ENCODE measurements at places on chromosomes 3 and 15.

DNA sequence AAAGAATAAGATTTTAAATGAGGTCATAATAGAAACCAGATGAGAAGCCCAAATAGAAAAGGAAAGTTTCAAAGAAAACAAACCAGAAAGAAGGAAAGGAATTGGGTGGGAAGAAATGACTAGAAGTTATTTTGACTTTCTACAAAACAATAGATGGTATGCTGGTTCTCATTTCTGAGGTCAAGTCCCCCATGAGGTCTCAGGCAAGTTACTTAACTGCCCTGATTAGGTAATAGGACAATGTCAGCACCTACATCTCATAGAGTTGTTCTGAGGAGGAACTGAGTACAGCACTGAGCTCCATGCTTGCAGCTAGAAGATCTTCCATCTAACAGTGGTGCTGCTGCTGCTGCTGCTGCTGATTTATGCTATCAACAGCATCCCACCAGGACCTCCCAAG, 185.9 kb downstream of the ERC2 start:
- no peak for DNase-seq

DNA sequence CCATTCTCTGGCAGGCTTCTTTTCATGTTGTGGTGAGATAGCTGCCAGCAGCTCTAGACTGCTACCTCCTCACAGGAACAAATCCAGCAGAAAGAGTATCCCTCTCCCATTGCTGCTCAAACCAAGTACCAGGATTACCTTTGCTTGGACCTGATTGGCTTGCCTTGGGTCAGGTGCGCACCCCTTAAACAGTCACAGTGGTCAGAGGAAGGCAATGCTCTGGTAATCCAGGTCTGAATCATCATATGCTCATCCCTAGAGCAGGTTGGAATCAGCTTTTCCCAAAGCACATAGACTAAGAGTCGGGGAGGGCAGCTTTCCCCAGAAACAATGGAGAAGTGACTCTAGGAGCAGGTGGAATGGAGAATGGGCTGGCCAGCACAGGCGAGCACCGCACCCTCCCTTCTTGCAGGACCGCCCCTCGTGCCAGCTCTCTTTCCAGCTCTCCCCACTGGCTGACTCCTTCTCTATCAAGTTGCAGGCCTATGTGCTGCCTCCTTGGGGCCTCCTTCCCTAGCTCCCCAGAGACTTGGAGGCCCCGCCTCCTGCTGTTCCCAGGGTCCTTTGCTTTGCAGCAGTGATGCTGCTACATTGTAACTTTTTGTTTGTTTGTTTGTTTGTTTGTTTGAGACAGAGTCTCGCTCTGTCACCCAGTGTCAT, 29.9 kb upstream of the ADPGK start:
- no peak for DNase-seq

- no peak for DNase-seq
Observed at GRCh38 chr3:10964537-10965167, 27.9 kb upstream of the SLC6A1 start.

DNA sequence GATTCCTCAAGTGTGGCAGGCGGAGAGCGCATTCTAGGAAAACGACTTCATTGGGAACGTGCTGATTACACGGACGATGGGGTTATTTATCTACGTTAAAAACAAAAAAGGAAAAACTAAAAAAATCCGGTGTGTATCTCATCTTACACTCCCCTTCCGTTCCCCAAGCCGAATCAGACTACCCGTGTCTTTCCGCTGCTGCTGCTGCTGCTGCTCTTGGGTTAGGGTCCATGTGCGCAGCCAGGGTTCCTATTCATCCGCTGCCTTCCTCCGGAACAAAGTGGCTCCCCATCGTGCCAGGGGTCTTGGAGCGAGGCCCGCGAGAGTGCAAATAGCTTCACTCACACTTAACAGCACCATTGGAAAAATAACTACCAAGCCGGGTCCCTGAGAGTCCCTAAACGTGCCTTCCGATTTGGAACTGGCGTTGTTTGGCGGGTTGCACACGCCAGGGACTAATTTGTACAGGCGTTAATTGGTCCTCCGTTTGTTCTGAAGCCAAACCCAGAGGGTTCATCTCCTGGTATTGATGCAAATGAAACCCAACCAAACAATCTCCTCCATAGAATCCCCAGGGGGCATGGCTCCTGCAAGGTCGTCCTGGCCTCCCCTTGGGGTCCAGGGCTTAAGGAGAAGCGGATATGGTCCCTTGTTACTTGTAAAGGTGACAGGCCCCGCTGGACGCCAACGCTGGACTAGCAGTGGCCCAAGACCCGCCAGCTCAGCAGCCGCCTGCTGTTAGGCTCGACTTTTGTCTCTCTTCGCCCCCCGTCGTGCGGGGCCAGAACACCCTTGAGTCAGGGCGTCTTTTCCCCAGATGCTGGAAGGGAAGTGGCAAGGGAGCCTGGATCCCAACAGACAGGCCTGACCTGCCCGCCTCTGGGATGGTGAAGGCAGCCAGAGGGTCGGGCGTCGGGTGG, 11.0 kb upstream of the ONECUT1 start:
- DNase-seq: no peak

DNA sequence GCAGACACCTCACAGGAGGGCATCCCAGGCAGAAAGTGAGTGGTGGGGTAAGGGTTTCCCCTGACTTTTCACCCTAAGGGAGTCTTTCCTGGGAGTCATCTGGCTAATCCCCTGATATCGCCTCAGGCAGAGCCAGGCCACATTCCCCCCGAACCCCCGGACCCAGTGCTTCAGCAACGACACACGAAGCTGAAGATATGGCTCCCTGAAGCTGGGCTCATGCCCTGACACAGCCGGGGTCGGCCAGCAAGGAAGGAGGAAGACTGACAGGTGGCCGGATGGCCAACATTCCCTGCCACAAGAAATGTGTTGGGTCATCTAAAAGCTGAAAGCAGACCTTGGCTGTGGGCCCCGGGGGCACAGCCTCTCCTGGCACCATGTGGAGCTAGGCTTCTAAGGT, 14.4 kb downstream of the CHST13 start:
- DNase-seq: no peak
